CD4-positive, alpha-beta memory T cell (primary cell): ENCODE measurements at places on chromosomes 13 and 19. TPM values are rescaled to one million over a fixed set of nuclear protein-coding genes. Genes with fewer than 3 reads are reported as not detected.
A peak's percentile ranks its signal among the peaks of the same experiment; 100 is the strongest.

DNA sequence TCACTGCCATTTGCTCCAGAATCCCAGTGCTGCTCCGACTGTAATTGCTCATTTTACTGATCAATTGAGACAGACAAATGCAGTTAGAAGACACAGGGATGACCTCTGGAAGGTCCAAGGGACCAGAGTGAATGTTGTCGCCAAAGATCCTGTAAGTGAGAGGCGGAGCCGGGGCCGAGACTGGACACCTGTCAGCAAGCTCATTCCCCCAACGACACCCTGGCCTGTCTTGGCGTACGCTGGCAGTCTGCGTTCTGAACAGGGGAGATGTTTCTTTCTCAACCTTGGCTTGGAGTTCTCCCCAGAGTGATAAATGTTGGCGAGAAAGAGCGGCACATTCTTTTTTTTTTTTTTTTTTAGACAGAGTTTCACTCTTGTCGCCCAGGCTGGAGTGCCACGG lies 24.2 kb downstream of the GADD45B start:
- no peak for DNase-seq

DNA sequence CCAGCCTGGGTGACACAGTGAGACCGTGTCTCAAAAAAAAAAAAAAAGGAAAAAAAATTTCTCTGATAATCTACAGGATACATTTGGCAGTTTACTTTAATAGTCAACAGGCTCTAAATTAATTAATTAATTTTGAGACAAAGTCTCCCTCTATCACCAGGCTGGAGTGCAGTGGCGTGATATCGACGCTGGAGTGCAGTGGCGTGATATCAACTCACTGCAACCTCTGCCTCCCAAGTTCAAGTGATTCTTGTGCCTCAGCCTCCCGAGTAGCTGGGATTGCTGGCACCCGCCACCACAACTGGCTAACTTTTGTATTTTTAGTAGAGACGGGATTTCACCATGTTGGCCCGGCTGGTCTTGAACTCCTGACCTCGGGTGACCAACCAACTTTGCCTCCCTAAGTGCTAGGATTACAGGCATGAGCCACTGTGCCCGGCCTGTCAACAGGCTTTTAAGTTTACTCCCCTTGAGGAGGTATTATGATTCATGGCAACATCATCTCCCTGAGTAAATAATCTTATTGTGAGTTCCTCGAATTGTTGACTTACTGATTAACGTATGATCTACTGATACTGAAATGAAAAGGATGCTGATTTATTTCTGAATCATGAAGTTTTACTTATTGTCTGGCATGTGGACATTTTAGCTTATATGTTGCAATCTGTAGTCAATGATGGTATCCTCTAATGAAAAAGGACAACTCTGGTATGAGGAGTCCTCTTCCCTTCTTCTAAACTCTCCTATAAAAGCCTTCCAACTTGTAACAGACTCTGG lies 21.3 kb upstream of the MTRF1 start:
- DNase-seq = no peak

DNA sequence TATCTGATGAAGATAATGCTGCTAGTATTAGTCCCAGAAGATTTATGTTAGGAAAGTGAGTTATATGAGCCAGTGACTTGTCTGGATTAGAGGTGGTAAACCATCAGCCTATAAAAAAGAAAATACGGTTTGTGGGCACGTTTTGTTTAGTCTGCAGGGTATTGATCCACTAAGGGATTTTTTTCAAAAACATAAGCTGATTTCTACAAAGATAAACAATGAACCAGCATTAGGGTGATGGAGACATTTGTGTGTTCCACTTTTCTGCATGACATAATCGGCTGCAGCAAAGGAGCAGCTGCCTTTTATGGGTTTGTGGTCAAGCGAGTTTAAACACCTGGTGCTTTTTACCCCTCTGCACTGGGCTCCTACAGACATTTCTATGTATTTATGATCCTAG lies 836.4 kb upstream of the GPC6 start:
- DNase-seq = no peak

DNA sequence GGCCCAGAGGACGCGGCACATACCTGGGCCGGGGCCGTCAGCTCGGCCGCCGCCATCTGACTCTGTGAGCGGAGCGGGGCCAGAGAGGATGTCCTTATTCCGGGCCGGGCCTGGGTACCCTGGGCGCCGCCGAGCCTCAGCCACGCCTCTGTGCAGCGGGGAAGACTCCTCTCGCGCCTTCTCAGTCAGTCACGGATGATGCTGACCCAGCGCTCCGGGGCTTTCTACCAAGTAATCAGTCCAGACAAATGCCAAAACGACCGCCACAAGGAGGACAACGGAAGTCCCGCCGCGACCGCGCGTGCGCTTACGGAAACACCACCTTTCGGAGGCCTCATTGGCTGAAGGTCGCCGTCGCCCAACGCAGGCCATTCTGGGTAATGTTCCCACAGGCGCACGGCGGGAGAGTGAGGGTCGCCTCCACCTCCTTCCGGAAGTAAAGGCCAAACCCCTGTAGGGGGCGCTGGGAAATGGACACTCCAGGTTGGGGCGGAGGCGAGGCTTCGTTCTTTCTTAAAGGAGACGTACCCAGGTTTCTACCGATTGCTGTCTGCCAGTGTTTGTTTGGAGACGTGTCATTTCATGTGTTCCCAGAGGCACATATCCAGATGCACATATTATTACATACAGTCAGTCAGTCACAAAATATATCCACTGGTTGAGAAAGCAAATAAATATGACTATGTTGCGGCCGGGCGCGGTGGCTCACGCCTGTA lies at the start of gene ZNF256:
Gene ZNF256, minus strand, starts transcription at position 288 of the 716 bp plus-strand sequence. Its CDS starts 232 bp downstream, at position 56.
- peak; percentile 82 for DNase-seq

DNA sequence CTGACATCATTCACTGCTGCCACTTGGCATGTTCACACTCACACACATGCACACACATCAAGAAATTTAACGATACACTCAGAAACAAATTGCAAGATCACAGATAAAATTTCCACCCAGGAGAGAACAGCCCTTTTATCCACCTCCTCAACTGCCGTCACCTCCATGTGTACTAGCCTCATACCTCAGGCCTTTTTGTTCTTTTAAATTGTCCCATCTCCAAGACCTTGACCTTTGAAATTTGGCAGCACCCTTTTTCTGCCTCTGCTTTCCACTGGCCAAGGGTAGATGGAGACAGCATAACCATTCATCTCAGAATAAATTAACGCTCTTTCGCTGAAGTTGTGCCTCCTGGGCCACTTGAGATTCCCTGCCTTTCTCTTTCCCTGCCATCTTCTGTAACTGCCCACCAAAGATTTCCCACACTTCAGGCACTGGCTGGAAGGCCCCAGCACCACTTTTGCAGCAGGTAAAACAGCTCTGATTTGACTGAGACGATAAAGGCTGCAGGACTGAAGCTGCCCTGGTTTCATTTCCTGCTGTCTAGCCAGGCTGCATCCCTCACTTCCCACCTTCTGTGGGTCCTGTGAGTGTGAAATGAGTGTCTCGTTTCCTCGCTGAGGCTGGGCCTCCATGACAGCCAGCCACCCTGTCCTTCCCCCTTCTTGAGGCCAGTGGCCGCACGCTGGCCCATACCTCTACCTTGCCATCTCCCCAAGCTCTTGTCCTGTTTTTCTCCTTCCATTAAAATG lies 39.3 kb downstream of the MBNL2 start:
- DNase-seq = peak; percentile 14

- no peak for DNase-seq
These were observed 844.9 kb downstream of the OLFM4 start for GRCh38 chr13:53873558-53873957.

- no peak for DNase-seq
These were observed 146.5 kb downstream of the LACC1 start for GRCh38 chr13:44026194-44026593.

DNA sequence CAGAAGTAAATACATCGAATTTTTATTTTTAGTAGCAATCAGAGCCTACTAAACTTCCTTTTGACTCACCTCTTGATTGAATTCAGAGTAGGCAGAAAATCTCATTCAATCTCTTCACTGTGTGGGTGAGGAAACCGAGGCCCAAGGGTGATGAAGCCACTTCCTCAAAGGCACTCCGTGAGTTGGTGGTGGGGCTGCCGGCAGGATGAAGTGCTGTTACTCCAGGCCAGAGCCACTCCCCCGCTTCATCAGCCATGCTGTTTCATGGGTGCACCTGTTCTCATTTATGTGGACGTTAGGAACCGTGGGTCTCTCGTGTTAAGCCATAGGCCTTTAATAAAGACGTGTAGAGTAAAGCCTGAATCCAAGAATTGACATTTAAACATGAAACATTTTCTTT lies 13.2 kb downstream of the ING1 start:
- peak; percentile 54 for DNase-seq

DNA sequence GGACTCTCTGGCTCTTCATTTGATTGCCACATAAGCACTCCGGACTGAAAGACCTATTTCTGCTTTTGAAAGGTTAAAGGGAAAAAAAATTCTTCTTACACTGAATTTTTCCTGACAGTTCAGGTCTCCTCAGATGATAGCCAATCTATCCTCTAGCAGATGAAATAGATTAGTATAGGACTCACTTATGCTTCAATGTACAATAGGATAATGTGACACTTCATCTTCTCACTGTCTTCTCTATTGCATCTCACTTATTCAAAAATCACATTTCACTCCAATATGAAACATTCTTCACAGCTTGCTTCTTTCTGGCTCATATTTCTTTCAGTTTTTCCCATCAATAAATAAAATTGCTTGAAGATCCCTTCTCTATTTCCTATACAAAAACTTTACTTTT lies 860.9 kb upstream of the SLITRK6 start:
- DNase-seq = no peak

DNA sequence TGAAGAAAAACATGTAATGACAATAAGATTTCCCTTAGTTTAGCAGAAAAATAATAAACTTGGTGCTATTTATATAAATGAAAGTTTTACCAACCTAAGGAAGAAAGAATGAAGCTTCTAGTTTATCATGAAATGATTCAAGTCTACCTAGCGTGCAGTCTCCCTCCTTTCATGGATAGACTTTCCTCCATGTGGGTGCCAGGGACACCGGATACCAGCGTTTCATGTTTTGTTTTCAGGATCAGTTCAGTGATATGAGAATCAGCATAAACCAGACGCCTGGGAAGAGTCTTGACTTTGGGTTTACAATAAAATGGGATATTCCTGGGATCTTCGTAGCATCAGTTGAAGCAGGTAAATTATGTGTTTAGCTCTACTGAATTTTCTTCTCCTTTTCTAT lies 196.7 kb downstream of the LMO7 start:
- DNase-seq = no peak

DNA sequence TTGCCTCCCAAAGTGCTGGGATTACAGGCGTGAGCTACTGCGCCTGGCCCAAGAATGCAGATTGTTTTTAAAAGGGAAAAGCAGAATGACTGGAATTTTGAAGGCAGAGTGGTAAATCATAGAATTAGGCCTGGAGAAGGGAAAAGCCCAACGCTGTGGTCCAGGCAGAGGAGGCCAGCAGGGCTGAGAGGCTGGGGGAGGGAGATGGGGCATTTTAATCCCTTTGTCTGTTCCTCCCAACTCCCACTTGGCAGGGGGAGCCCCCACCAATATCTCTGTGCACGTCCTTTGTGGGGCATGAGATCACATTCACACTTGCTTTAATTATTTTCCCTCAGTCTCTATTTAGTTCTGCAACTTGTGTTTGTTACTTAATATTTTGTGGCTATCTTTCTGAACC lies 54.4 kb upstream of the RANBP3 start:
- no peak for DNase-seq

- peak; percentile 47 for DNase-seq
These were observed 5.6 kb downstream of the BCL3 start for GRCh38 chr19:44753932-44754749.

DNA sequence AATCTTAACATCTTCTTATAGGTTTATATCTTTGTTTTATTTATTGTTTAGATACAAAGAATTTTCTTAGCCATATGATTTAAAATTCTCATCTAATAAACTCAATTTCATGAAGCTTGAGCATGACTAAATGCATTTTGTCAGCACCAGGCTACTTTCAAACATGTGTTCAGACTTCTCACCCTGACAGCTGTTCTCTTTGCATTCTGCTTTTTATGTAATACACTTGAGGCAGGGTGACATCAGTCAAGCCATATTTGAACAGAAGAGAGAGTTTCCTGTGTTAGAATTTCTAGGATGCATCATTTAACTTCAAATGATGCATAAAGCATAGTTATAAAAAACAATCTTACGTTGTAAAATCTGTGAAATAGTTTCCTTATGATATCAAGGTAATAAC lies 1295.1 kb upstream of the PCDH20 start:
- DNase-seq = no peak

DNA sequence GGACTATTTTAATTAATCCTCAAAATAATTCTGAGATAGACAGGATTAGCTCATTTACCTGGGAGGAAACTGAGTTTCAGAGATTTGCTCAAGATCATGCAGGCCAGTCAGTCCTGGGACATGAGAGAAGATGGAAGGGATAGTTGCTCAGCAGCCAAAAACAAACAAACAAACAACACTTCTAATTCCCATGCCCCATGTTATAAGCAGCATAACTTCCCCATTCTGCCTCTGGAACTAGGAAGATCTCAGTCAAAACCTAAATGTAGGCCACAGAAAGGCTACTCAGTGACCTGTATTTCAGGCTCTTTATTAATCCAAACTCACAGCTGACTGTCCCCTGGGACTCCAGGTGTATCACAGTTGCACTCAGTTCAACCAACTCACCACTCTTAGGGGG lies 489.2 kb upstream of the NBEA start:
- no peak for DNase-seq

DNA sequence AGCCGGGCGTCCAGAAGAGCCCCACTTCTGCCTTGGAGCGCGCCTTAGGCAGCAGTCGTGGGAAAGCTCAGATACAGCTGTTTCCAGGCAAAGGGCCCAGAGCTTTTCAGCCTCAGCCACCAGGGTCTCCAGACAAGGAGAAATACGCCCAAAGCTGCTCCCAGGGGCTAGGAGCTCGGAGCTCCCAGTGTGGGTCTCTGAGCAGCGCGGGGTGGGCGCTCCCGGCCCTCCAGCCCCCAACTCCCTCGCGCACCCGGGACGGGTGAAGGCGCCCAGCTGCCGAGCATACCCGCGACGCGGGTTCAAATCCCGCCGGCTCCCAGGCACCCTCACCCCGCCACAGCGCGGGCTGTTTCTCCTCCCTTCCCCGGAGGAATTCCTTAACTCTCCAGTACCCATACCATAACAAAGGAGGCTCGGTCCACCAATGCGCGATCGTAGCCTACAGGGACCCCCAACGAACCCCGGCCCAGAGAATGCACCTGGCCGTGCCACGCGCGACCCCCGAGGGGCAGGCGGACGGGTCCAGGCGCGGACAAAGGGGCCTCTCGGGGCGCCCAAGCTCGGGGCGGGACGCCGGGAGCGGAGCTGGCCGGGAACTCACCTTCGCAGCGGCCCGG lies 507 bp downstream of the COL4A1 start:
- DNase-seq = no peak

GRCh38 chr13:38366954-38367645 lies 17.4 kb downstream of the UFM1 start:
- no peak for DNase-seq

The TTYH1 gene
- not detected for total RNA-seq

The KDELR1 gene
- 58.8 TPM for total RNA-seq

The CD33 gene
- total RNA-seq = 0.58 TPM

The F10 gene
- total RNA-seq = not detected

The PRRG2 gene
- 1.0 TPM for total RNA-seq

The GRK1 gene
- total RNA-seq = not detected

The UBE2L5 gene
- not detected for total RNA-seq

The IRGC gene
- total RNA-seq = not detected

The PSG3 gene
- not detected for total RNA-seq

The RFX1 gene
- total RNA-seq = 17.4 TPM

The FGF22 gene
- total RNA-seq = 1.8 TPM

The OR1M1 gene
- total RNA-seq = not detected

The APLP1 gene
- total RNA-seq = not detected

The ANKRD24 gene
- 2.9 TPM for total RNA-seq

The PSG4 gene
- total RNA-seq = not detected
